ENCODE measurements at places on chromosomes 1 and 21. TPM values are rescaled to one million over a fixed set of nuclear protein-coding genes. Genes with fewer than 3 reads are reported as not detected.

- DNase-seq = no peak
Observed at GRCh38 chr1:23720256-23720995, 22.8 kb upstream of the ELOA start.

GRCh38 chr1:84969489-84970250 lies 27.2 kb downstream of the MCOLN2 start:
- no peak for DNase-seq

DNA sequence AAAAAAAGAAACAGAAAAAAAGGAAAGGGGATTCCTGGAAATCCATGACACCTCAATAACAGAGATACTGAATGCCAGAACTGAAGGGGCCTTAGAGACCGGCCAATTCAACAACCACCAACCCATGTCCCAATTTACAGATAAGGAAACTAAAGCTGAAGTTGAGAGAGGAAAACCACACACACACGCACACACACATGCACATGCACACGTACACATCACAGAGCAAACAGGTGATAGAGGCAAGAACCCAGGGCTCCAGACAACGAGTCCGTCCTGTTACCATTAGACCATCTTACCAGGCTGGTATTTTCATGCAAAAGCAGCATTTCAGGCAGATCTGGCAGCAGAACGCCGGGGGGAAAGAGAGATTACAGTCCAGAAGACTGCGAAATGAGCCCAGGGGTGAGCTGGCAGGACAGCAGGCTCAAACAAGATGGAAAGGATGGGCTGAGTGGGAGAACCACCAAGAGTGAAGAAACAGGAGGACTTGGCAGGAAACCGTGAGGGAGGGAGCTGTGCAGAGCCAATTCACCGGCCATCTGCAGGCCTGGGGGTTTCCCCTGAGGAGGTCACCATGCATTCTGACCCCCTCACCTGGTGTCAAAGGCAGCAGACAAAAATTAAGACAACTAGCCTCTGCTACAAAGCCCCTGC lies 43.5 kb downstream of the PAFAH2 start:
- DNase-seq = no peak

DNA sequence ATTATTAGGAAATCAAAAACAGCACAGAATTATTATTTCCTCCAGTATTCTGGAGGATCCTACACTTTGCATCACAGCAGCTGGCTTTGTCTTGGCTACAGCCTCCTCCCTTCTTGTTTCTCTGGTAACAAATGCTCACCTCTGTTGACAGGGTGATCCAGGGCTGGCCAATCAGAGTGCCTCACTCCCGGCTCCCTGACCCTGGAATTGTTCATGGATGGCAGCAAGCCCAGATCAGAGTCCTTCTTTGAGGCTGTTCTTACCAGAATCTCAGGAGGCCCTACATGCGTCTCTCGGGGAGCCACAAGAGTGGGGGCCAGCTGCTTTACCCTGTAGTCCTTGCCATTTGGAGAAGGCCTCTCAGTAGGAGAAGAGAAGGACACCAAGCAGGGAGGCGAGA lies 48.4 kb upstream of the IGSF5 start:
- no peak for DNase-seq

The LCE6A gene
- not detected for total RNA-seq

The LCE3D gene
- total RNA-seq = not detected
